Activated CD8-positive, alpha-beta memory T cell treated with anti-CD3 and anti-CD28 coated beads for 24 hours (primary cell): ENCODE measurements at places on chromosomes 2 and 18.

DNA sequence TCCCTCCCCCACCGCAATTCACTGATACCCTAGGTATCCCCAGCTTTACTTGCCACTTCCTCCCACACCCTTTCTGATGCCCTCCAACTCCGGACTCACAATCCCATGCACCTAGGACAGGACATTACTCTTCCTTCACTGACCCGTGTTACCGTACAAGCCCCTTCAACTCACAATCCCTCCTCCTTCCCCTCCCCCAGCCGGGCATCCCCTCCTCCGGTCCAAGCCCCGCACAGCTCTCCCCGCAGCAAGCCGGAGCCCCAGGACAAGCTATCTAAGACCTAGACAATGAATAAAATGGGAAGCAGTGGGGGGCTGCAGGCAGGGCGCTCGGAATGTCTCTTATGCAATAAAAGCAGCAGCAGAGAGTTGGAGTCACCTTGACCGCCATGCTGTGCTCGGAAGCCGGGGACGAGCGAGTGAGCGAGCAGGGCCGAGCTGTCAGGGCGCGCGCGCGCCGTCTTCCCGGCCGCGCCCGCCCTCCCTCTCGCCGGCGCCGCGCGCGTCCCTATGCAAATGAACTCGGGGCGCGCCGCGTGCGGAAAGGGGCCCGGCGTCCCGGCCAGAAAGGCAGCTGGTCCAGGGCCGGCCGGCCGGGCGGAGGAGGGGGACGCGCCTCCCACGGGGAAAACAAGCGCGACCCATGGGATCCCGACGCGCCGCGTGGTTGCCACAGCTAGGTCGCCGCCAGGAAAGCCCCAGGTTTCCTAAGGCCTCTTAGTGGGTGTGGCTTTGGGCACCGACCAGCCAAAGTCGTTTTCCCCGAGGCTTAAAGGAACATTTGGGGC, at the start of gene SLC25A12:
Gene SLC25A12, minus strand, starts transcription at position 421 of the 788 bp plus-strand sequence. Its CDS starts 30 bp downstream, at position 391.
- peak; percentile 87 for DNase-seq

- peak; percentile 72 for DNase-seq
Measured at GRCh38 chr2:218648088-218648786, 11.2 kb downstream of the ZNF142 start.

- no peak for DNase-seq
Measured at GRCh38 chr2:226772389-226773179, 27.0 kb downstream of the IRS1 start.

DNA sequence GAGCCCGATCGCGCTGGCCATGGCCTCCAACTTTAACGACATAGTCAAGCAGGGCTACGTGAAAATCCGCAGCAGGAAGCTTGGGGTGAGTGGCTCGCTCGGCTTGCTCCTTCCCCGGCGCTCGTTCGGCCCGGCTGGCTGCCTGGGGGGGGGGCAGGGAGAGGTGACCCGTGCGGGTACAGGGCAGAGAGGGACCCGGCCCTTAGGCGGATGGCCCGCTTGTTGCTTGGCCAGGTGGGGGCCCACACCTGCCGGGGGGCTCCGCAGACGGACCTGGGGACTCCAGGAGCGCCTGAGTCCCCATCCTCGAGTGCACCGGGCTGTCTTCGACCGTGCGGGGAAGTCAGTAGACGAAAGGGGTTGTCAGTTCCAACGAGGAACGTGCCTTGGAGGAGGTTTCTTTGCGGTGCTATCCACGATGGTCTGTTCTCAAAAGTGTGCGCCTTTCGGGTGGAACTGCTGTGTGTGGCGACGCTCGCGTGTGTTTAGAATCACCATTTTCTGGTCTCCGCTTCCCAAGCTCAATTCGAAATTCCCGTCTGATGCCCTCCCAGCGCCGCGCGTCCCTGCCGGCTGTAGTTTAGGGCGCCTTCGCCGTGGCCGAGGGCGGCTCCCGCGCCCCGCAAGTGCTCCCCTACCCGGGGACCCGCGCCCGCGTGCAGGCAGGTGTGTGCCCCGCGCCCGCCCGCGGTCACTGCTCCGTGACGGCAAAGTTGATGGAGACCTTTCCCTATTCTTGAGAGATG, 711 bp downstream of the DOK6 start:
- DNase-seq = peak; percentile 58

DNA sequence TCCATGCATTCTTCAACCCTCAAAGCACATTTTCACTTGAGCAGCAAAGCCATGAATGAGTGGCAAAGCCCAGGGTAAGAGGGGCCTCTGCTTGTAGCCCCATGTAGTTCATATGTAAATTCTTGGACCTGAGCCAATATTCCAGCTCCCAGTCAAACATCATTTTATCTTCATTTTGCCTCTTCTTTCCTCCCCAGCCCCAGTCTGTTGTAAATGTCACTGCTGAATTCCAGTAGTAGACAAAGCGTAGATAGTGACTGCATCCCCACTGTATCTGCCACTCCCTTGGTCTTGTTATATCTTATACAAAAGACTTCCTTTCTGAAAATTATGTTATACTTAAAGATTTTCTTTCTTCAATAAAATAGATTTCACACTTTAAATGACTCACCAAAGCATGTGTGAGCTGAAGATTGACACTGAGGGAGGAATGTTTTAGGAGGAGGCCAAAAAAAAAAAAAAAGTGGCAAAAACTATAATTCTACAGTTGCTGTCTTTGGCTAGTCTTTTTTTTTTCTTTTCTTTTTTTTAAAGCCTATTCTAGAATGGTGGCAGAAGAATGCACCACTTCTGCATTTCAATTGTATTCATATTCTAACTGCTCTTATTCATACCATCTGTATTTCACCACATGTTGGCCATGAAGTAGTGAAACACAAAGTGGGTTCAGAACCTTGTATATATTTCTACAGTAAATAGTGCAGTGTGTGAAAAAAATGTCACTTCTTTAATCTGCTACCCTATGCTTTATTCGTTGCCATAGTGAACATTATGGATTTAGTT, 306.1 kb downstream of the CPS1 start:
- DNase-seq = no peak

GRCh38 chr2:62464221-62465007, 41.6 kb downstream of the TMEM17 start:
- DNase-seq = no peak
